ENCODE measurements at places on chromosomes 11 and 22.

DNA sequence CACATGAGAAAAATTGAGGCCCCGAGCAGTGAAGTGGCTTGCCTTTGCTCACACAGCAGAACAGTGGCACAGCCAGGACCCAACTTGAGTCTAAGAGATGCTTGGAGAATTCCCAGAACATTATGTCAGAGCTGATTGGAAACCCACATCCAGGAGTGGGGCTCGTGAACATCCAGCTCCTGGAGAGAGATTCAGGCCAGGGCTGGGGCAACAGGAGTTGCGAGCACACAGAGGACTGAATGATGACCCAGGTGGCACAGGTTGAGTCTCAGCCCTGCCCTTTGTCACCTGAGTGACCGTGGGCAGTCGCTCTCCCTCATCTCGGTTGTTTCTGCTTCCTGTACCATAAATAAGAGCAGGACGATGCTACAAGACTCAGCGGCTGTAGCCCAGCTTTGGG, 102.6 kb downstream of the MYO18B start:
- no peak for DNase-seq

GRCh38 chr11:8532475-8532874, 61.6 kb downstream of the STK33 start:
- DNase-seq, result no peak

GRCh38 chr11:47724041-47724729, 9.0 kb upstream of the AGBL2 start:
- DNase-seq, result no peak

GRCh38 chr11:69219991-69220390, 64.3 kb downstream of the SMIM38 start:
- no peak for DNase-seq

DNA sequence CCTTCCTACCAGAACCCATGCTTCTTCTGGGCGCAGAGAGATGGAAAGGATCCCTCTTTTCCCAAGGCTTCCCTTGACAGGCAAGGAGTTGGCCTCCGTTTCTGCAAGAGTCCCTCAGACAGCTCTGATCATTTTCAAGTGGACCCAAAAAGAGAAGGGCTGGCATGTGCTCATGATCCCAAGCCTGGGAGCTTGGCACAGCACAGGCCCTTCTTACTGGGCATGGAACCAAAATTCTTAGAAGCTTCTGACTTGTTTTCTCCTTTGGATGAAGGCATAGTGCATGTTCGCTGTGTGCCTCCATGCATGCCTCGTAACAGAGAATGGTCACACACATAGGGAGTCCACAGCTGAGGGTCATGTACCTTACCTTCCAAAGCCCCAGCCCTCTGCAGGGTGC, 449.6 kb downstream of the MIAT start:
- DNase-seq, result no peak

- DNase-seq, result no peak
Observed at GRCh38 chr11:106043540-106043939, 21.5 kb upstream of the MSANTD4 start.

DNA sequence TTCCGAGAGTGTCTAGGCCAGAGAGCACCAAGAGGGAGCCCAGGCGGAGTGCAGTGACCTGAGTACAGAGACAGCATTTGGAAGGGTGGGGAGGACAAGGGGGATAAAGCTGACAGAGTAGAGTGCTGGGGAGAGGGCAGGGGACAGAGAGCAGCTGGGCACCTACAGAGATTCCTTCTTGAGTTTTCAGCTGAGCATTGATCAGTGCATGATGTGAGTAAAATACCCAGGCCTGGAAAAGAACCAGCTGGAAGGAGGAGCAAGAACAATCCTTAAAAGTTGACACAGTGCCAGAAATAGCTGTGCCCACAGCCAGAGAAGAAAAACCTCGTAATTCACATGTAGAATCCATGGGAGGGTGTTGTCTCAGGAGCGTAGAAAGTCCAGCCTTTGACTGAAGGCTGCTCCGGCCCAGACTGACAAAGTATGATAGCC, 33.9 kb upstream of the PANX2 start:
- DNase-seq, result no peak

- DNase-seq, result no peak
Observed at GRCh38 chr11:14542324-14542723, 22.1 kb upstream of the PSMA1 start.

DNA sequence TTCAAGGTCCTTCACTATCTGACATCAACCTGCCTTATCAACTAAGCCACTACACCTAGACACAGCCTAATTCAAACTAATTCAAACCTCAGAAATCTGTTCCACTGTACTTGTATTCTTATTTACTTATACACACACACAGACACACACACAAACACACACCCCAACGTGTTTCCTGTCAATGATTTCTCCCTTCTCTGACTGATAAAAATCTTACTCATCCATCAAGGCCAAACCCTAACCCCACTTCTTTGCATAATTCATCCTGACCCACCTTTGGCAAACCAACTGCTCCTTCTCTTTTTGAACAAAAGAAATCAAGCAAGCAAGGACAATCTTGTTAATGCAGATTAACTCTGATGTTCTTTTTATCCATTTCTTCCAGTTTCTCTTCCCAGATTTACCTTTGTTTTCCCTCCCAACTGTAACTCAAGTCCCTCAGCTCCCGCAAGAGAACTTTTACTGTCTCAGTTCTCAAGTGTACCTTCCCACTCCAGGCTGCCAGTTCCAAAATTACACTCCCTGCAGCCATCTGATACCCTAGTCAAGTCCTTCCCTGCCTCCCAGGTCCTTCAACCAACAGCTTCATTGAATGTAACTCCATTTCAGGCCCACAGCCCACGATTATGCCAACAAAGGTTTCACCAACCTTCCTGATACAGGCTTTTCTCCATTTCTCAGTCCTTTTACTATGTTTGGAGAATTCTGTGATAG, 78.3 kb downstream of the PAK1 start:
- no peak for DNase-seq

DNA sequence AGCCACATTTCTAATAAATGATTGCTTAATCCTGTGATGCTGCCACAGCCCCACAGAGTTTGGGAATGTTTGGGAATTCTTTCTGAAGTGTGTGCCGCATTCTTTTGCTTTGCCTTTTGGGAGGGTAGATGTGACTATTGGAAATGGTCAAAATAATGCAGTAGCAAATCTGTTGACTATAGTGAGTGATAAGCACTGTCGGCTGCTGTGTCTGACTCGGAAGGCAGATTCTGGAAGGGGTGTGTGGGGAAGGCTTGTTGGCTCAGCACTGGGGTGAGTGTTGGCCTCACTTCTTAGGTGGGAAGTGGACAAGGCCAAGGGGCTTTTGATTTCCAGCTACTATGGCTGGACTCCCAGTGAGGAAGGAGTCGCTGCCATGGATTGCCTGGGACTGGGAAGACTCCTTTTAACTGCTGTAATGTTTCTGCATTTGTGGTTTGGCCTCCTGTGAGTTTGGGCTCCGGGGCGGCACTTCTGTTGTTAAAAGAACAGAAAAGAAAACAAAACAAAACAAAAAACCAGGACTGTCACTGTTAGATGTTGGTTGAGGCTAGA, 20.1 kb downstream of the ZBTB16 start:
- DNase-seq, result no peak

- no peak for DNase-seq
Observed at GRCh38 chr11:63909591-63910506, 7.1 kb downstream of the RCOR2 start.

DNA sequence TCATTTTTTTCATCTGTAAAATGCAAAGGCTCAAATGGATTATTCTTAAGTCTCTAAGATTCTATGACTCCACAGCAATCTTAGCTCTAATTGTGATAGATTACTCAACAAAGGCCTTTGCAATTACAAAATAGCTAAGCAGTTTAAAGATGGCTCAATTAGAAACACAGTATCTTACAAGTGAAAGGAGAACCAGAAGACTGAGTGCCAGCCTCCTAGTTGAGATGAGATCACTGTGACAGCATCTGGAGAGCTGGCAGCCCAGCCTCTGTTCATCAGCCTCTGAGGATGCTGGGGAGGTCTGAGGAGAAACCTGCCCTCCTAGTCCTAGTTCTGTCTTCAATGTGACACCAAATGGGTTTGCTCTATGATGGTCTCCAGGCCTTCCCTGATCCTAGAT, 158.4 kb upstream of the NARS2 start:
- no peak for DNase-seq

- DNase-seq, result no peak
Observed at GRCh38 chr11:134333312-134333711, 1.5 kb downstream of the GLB1L2 start.

DNA sequence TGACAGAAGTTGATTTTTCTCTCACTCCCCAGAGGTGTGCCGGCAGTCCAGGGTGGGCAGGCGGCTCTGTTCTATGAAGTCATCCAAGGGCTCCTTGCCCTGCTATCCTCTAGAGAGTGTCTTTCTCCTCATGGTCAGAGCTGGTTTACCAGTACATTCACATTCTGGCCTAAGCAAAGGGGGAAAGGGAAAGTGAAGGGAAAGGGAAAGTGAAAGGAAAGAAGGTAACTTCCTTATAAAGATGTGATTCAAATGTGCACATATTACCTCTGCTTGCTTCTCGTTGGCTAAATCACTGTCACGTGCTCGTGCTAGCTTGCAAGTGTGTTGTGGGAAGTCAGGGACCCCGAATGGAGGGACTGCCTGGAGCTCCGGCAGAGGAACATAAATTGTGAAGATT, 2.9 kb upstream of the HTATIP2 start:
- no peak for DNase-seq

DNA sequence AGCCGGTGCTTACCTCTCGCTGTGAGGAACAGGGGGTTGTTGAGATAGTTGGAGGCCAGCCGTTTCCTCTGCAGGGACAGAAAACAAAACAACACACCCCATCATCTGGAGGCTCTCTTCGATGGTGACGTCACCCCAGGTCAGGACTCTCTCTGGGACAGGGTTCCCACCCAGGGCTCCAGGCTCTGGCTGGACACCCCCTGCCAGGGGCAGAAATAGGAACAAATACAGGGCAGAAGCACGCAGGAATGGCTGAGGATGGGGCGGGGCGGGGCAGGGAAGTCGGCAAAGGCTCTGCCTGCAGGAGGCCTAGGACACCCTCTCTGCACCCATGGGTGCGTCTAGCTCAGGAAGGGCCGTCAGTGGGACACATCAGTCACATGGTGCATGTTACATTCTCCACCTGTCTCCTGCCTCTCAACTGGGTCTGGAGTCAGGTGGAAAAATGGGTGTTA, 118.5 kb downstream of the PHF21B start:
- DNase-seq, result no peak
